ENCODE measurements at places on chromosomes 5 and 9.

DNA sequence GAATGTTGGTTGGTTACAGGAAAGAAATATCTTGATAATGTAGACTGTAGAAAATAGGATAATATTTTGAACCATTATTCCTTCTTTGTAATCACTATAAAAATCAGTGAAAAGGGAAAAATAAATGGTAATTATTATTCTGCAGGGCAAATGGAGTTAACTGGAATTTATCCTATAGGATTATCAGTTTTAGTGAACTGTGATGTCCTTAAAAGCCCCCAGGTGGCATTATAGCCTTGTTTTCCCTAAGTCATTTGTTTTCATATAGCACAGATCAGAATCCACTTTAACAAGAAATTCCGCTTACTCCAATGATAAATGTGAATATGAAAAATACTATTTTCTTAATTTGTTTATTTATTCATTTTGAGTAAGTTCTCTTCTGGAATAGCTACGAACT lies 26.2 kb upstream of the WDR41 start:
- DNase-seq: no peak

GRCh38 chr5:68688547-68688946 lies 405.3 kb upstream of the SLC30A5 start:
- DNase-seq: no peak

DNA sequence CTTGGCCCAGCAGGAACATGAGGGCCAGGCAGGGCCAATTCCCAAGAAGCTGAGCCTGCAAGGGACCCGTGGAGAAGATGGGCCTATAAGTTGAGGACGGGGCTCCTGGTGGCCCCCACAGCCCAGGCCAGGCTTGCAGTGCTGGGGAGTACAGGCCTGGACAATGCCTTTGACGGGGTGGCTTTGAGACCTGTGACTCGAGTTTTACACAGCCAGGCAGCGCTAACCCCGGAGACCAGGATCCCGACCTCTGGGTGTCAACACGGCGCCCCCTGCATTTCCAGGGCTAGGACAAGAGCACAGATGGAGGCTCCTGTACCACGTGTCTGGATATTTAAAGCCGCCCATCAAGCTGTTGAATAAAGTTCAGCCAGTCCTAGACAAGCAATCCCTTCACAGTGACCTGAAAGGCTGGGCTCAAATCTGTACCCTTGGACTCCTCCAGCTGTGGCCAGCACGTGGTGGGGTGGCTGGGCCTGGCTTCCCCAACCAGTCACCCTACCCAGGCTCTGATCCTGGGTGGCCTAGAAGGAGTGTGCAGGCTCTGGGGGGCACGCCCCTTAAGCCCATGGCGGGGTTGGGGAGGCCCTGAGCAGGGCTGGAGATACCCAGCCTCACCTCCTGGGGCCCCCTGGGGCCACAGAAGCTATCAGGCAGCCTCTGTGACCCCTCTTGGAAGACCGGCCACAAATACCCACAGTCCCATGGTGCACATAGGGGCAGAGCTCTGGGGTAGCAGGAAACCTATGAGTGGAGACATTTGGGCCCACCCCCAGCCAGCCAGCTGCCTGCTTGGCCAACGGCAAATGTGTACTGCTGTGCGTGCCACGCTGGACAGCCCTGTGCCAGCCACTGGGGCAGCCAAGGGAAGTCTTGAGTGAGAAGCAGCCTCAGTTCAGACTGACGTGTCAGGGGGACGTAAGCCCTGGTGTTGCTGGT lies 88.7 kb downstream of the NTNG2 start:
- no peak for DNase-seq

DNA sequence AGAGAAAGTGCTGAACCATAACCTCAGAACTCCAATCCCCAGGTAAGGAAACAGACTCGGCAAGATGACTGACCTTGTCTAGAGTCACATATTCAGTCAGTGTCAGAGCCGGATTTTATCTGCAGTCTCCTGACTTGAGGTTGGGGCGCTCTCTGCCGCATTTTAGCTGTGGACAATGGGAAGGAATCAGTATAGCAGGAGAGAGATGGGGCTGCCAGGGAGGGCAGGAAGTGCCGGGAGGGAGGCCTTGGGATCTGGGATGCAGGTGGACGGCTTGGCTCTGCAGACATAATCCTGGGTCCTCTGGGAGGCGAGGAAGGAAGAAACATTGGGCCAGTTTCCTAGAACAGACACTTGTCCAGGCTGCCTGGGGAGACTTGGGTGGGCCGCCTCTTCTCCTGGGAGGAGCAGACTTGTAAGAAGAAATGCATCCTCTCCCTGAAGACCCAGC lies 39.7 kb upstream of the COL15A1 start:
- no peak for DNase-seq

DNA sequence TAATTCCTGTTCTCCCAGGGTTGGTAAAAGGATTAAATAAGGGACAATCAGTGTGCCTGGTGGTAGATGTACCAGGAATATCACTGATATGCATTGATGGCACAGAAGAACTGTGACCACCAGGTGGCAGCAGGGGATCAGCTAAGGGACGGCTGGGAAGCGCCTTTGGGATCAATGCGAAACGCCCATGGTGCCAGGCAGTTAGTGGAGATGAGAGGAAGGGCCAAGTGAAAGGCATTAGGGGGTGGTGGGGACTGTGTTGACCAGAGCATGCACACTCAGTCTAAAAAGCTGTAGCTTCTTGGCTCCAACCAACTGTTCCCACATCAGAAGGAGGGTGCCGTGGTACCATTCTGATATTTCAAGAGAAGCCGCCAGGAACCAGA lies 55.6 kb downstream of the ARHGEF37 start:
- DNase-seq: no peak

DNA sequence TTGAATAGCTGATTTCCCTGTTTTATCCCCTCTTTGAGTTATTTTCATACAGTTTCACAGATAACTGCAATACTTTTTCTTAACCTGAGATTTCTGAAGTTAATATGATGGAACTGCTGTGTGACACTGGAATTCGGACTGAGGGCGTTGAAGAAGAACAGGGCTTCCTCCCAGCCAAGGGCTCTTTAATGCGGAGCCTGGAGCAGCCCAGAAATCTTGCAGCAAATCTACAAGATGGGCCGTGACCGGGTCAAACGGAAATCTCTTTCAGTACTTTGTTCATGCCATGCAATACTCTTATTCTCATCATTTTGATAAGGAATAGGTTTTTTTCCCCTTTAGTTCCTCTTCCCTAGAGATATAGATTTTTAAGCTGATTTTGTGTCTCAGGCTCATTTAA lies 236.8 kb upstream of the IRX4 start:
- no peak for DNase-seq

- DNase-seq: no peak
Observed at GRCh38 chr9:98007251-98007928, 24.2 kb downstream of the ANP32B start.

GRCh38 chr9:34328500-34328986 lies 525 bp downstream of the KIF24 start:
- no peak for DNase-seq

GRCh38 chr5:72232838-72233237 lies 87.2 kb downstream of the MRPS27 start:
- DNase-seq: no peak

- DNase-seq: no peak
Observed at GRCh38 chr5:113042491-113043243, 66.1 kb downstream of the DCP2 start.

DNA sequence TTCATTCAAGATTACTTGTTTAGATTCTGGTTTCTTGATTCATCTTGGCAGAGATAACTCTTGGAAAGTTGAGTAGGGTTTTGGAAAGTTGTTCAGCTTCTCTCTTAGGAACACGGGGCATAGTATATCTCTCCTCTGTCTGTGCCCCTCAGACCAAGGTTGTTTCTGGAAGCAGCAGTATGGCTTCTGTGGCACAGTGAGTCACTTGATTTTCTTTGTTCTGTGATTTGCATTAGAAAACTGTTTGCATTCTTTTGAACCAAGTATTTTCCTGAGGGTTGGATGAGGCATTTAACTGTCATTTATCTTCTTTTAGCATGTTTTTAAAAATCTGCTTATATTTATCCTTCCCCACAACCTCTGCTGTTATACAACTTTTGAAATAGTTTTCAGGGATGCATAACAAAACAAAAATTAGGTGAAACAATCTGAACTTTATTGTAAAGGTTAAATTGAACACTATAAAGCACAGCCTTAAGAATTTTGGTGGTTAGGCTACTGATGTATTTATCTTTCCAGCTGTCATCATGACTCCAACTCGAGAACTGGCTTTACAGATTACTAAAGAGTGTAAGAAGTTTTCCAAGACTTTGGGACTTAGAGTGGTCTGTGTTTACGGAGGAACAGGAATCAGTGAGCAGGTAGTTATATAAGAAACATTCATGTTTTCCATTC lies 26.5 kb downstream of the DDX46 start:
- no peak for DNase-seq

GRCh38 chr5:31113101-31113500 lies 80.4 kb upstream of the CDH6 start:
- DNase-seq: no peak

DNA sequence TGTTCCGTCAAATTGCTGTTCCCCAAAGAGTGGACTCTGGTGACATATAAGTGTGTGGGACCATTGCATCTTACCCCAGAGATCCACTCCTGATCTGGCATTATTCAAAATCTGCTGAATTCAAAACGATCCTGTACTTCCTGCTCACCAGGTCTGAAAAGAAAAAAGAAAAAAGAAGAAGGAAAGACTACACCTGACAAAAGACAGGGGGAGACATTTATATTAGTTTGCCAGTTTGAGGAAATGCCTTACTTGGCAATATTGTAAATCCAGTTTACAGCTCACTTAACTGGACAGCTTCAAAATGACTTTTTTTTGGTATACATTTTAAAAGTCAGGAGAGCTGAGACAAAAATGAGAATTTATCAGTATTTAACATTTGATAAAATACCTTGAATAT lies 15.0 kb upstream of the GRHPR start:
- no peak for DNase-seq

GRCh38 chr5:98535901-98536300 lies 237.6 kb upstream of the RGMB start:
- no peak for DNase-seq

GRCh38 chr5:146447734-146448380 lies 724 bp downstream of the TCERG1 start:
- DNase-seq: no peak

- DNase-seq: no peak
Observed at GRCh38 chr9:38620483-38621433, at the start of gene ANKRD18A. ANKRD18A (minus strand) TSS chr9:38620596; CDS start chr9:38620285, 311 bp downstream.

DNA sequence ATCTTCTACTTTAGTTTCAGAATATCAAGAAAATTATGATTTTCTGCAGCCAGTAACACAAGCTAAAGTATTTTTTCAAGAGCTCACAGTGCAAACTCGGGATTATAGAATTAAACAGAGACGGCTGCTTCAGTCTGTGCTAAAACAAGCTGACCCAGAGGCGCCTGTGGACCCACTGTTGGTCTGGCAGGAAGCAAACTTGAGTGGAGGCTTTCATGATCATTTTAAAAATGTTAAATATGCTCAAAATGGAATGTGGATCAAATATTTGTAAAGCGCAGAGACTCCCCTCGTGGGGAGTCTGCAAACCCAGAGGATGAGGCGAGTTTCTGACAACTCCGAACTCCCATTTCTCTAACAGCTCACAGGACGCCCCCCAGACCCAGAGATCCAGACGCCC lies 13.0 kb downstream of the ROR2 start:
- no peak for DNase-seq

GRCh38 chr5:144465441-144465840 lies 294.8 kb downstream of the KCTD16 start:
- no peak for DNase-seq

Data from coronary artery (tissue), 2 donors.